ENCODE measurements at places on chromosomes 16 and 17. TPM values are rescaled to one million over a fixed set of nuclear protein-coding genes. Genes with fewer than 3 reads are reported as not detected.

Gene TP53TG3D
- total RNA-seq, result not detected

Gene KRT39
- total RNA-seq, result not detected

Gene CCL17
- total RNA-seq, result not detected

Gene MYL4
- 1.6 TPM for total RNA-seq

Gene CCL8
- 0.16 TPM for total RNA-seq

Gene DDX52
- 36.0 TPM for total RNA-seq

Gene DPEP1
- total RNA-seq, result 0.32 TPM

Gene ACD
- 13.4 TPM for total RNA-seq

Gene KRT37
- total RNA-seq, result not detected

Gene TP53TG3B
- total RNA-seq, result not detected

Gene CLEC3A
- total RNA-seq, result not detected

Gene PIK3R5
- not detected for total RNA-seq

Gene TNS4
- not detected for total RNA-seq

Gene OR2C1
- not detected for total RNA-seq

Gene ESRP2
- 0.16 TPM for total RNA-seq

Gene OSGIN1
- 1.1 TPM for total RNA-seq
